ENCODE measurements at places on chromosomes 2 and 18. TPM values are rescaled to one million over a fixed set of nuclear protein-coding genes. Genes with fewer than 3 reads are reported as not detected.

Gene ANKRD62
- total RNA-seq: not detected

DNA sequence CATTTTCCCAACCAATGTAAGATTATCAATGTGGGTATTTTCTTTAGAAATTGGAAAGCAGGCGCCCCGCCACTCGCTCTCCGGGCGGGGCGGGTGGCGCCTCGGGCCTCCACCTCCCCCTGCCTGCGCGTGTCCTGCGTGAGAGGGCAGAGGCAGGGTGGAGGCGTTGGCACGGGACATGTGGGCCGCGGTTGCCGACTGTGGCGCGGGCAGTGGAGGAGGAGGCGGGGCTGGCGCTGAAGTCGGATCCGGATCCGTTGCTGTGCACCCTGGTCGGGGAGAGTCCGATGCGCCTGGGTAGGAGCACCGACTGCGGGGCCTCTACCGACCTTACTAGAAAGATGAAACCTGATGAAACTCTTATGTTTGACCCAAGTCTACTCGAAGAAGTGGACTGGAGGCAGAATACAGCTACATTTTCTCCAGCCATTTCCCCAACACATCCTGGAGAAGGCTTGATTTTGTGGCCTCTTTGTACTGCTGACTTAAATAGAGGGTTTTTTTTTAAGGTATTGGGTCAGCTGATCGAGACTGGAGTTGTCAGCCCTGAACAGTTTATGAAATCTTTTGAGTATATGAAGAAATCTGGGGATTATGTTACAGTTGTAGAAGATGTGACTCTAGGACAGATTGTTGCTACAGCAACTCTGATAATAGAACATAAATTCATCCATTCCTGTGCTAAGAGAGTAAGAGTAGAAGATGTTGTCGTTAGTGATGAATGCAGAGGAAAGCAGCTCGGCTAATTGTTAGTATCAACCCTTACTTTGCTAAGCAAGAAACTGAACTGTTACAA, 37.9 kb downstream of the PMS1 start:
- DNase-seq: no peak

GRCh38 chr2:226115832-226116200, 683.8 kb downstream of the IRS1 start:
- DNase-seq: no peak

DNA sequence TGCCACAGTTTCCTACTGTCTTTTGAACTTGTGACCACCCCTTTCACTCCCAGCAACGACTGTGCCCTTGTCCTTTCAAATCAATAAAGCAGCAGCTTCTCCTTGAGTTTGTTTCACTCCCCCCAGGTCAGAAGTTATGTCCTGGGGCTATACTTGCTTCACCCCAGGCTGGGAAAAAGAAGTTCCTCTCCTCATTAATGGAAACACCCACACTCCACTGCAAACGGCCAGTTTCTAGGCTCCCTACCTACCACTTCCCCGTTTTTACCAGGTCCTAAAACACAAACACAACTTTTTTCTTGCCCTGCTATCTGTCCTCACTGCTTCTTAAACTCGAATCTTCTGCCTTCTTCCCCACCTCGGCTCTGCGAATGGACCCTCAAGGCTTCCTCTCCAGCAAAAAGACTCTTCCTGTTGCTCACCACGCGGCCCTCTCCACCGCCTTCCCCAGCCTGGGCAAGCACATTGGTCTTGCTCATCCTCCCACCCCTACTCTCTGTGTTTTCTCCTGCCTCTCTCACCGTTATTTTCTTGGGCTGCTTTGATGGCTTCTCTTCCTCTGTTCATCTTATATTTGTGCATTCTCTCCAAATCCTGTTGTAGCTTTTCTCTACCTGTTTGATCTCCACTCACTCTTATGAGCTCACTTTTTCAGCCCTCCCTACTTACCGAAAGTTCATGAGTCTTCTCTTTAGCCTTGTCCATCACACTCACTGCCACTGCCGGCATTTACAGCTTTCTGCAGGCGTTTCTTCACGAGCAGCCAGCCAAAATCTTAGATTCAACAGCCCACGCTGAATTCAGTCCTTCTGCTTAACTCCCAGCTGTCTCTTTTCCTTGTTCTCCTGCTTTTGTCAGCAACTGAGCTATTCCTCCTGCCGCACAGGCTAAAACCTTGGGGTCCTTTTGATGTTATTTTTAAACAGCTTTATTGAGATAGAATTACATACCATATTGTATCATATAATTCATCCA, 7.0 kb upstream of the SP5 start:
- no peak for DNase-seq

Measured in foreskin keratinocyte (primary cell).